ENCODE measurements at places on chromosomes 7 and 10.

DNA sequence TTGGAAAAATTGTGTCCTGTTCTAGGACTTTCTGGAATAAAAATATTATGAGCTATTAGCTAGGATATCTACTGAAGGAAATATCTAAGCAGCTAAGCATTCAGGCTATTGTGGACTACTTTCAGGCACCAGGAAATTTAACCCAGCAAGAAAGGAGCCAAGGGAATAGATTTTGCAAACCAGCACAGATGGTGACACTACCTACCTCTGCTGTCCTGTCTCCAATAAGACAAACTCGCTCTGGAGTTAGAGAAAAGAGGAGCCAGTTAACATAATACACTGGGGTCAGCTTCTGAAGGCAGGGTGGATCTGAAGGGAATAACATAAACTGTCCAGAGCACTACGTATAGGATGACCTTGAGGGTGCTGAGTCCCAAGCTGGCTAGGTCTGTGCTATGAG lies 223.7 kb upstream of the PRSS58 start:
- no peak for DNase-seq

DNA sequence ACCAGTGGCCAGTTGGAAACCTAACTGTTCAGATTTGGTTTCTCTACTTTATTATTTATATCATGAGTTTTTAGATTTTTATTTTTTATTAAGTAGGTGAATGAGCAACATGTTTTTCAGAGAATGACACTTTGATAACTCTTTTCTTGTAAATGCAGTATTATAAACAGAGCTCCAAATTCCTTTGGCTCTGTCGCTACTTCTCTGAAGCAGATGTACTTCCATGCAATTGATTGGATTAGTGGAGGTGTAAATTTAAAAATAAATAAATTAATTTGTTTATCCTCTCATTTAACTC lies 34.3 kb upstream of the ICA1 start:
- no peak for DNase-seq

DNA sequence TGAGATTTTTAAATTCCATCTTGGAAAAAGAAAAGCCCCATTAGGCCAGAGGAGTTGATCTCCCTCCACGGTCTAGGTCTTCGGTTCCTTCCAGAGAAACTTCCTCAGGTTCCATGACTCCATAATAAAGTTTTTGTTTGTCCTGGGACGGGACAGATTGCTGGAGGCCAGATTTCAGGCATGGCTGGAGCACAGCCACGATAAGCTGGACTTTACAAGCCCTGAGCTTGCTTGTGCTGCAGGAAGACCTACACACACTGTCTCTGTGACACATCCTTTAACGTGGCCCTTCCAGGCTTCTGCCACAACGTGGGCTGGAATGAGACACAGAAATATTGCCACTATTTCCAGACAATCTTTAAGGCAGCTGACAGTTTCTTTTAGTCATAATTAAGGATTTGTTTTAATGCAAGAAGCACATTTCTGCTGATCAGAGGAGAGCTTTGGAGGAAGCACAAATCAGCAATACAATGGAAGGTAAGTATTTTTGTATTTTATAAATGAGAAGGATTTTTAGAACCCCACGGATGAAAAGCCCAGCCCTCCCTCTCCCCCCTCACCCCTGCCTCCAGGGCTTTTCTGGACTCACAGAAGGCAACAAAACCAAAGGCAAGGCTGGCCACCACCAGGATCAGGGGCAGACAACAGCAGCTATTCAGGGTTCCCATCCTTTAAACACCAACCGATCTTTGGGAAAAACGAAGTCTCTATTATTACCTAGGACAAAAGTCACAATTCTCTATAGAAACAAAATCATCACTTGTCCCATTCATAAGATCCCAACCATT lies 6.5 kb downstream of the CTBP2 start:
- DNase-seq, result no peak

DNA sequence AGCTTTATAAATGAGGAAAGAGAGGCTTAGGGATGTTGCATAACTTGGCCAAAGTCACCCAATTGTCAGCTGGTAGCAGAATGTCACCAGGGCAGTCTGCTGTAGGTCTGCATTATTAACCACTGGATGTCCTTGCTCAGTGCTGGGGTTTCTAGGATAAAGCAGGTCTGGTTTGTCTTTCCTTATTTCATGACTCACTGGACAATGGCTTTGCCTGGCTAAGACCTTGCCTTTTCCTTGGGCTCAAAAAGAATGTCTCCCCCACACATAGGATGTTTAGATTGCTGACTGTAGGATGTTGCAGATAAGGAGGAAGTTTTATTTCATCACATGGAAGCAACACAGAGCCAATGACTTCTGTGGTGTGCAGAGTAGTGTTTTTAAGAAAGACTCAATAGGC lies 29.4 kb downstream of the WDFY4 start:
- DNase-seq, result no peak

- DNase-seq, result no peak
Observed at GRCh38 chr7:38777609-38778008, 131.4 kb downstream of the VPS41 start.

DNA sequence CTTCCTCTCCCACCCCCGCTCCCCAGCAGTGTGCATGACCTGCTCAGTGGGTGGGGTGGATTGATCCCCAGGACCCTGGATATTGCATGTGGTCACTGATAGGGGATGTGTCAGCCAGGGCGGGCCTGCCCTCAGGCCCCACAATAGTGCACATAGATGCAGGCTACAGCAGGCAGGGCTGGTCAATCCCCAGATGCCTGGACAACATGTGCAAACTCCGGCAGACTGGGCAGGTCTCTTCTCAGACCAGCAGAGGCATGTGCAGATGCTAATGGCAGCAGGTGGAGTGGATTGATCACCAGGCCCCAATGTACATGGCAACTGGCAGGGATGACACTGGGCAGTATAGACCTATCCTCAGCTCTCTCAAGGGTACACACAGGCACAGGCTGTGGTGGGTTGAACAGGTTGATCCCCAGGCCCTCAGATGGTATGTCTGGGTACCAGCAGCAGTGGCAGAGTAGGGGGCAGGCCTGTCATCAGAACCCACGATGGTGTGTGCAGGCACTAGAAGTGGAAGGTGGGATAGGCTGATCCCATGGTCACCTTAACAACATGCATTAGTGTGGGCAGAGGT lies 98.6 kb downstream of the LANCL2 start:
- DNase-seq, result no peak

- DNase-seq, result no peak
Observed at GRCh38 chr7:24755541-24756407, 1.5 kb downstream of the GSDME start.

GRCh38 chr10:15254808-15255648 lies 86.5 kb upstream of the NMT2 start:
- DNase-seq, result no peak

DNA sequence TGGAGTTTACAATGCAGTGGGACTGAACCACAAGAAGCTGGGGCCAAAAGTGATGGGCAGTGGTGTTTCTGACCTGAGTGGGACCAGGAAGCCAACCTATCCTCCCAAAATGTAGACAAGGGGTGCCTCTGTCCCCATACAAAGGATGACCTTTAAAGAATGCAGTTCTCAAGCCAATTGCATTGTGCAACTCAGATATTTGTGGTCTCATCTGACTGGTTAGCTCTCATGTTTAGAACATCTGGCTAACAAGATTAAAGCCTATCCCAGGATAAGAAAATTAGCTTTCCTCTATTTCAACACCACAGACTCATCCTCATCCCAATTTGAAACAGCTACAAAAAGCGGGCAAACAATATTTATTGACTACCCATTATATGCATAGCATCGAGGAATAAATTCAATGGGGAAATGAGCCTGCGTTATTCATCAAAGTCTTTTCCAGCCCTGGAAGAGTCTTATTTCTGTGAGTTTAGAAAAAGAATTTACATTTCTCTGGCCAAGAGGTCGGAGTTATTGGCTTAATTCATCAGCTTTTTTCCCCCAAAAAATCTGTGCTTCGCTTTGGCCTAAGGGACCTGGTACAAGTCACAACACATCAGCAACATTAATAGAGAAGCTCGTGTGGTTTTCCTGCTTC lies 26.7 kb downstream of the ELMO1 start:
- DNase-seq, result no peak

DNA sequence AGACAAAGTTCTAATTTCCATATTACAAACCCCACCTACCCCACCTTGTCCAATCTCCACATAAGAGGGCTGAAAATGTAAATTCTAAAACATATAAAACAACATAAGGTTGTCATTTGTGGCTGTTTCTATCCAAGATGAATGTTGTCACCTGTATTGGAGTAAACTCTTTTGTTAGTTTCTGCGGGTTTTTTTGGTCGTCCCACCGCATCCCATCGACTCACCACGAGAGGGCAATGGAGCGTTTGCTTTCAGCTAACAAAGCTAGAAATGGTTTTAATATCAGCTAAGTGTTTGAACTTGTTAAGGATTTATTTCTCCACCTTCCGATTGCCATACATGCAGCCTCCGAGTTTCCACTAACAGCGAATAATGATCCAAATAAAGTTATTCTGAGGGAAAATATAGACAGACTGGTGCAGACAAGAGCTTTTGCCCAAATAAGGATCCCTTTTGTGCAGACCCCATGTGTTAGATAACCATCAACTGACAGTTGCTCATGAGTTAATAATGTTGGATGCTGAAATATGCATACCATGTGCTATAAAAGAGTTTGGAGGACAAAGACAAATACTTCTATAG lies 137.2 kb downstream of the ARID5B start:
- DNase-seq, result peak; percentile 89

DNA sequence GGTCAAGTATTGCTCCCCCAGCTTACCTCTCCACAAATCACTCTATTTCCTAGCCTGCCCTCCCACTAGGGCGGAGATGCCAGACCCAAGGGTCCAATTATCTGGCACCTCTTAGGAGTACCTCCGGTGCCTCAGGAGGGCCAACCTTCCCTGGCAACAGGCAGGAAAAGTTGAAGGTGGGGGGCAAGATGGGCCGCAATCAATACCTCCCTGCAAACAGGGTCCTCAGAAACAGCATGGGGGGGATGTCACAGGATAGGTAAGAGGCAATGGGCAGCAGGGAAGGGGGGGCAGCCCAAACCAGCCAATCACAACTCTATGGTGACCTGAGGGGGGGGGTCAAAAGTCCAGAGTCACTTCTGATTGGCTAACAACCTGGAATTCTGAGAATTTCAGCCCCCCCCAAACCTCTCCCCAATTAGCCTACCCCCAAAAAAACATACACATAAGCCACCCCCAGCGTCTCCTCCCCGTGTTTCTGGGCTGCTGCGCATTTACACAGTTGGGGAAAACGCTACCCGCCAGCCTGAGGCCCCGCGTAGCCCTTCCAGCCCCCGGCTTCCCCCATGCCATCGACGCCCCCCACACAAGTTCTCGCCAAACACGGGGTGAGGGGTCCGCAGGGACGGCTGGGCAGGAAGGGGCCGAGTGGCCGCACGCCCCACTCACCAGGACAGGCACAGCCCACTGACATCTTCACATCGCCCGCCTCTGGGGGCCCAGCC lies 589 bp downstream of the LDB1 start:
- no peak for DNase-seq

DNA sequence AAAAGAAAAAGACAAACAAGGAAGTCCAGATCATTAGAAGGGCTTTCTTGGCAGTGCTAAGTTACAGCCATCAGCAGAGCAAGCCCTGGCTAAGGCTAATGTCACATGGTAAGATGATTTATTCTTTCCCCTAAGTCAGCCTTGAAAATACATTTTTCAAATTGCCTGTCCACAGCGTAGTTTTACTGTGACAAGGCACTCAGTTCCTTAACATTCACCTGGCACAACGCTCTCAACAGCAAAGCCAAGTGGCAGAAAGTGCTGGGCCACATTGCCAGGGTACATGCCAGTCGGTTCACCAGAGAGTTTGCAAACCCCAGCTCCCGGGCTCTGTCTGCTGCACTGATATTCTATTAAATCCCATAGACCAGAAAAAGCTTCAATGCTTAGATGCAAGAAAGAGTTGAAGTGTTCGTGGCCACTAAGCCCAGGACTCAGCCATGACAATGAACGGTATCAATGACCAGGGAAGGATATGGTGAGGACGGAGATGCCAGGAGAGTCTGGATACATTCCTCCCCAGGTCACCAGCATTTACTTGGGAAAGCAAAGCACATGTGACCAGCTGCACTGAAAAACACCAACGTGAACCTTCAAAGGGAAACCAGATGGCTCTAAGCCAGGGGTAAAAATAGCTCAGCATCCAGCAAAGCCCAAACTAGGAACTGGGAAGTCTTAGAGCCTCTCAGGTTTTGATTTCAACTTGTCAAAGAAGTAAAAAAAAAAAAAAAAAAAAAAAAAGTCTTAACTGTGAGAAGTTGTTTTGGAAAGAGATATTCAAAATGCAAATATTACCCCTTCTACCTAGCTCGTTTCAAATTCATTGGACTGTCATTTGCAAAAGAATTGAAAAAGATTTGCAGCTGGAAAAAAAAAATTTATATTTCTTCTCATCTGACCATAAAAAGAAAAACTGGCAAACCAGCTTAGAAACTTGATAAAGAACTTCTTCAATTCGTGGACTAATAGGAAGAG lies 23.9 kb upstream of the MPP7 start:
- DNase-seq, result no peak

DNA sequence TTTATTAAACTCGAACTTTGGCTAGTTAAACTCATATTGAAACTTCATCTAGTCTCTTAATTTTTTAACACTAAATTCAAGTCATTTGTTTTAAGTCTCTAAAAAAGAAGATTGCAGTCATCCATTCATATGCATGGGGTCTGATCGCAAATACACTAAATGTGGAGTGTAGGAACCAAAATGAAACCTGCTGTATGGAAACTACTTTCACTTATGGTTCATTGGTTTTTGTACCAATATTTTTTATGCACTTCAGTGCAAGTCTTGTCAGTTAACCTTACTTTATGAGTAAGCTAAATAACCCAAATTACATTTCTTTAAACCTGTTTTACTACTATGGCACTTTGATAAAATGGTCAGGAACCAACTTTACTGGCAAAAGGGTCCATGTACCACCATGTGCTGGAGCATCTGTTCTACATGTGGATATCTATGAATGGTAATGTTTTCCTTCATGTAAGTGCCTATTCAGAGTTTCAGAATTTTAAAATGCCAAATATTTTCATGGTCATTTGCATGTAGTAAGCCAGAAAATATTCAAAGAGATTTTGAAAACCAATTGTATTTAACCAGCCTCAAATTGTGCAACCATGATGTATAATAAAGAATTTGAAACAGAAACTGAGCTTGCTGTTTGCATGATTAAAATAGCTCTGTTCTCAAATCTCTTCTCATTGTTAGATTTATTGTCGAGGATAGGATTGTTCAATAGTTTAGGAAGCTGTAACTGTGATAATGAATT lies 7.6 kb upstream of the SUPV3L1 start:
- no peak for DNase-seq

- no peak for DNase-seq
Observed at GRCh38 chr10:45199205-45199740, 116.1 kb downstream of the OR13A1 start.

DNA sequence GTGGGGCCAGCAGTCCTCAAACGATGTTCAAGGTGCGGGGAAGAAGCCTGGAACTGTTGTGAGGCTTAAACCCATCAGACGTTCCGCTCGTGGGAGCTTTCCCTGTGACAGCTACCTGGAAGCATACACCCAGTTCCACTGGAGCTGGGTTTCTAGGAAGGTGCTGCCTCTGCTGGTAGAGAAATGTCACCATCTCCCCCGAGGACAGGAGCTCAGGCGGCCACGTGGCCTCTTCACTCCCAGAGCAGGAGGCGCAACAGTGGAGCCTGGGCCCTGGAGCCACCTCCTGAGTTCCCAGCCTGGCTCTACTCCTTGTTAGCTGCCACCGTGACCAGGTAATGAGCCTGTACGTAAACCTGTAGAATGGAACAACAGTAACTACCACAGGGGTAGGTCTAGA lies 156.1 kb downstream of the ADARB2 start:
- DNase-seq, result no peak
